ENCODE measurements at places on chromosomes 2 and 18.
A peak's percentile ranks its signal among the peaks of the same experiment; 100 is the strongest.

GRCh38 chr2:144430722-144431391 lies 89.1 kb downstream of the ZEB2 start:
- DNase-seq, result no peak

GRCh38 chr2:180670302-180671003 lies 310.0 kb upstream of the UBE2E3 start:
- no peak for DNase-seq

- DNase-seq, result no peak
Observed at GRCh38 chr2:9538000-9538507, 17.6 kb downstream of the ADAM17 start.

GRCh38 chr2:72572501-72572900 lies 253.3 kb downstream of the EXOC6B start:
- DNase-seq, result no peak

DNA sequence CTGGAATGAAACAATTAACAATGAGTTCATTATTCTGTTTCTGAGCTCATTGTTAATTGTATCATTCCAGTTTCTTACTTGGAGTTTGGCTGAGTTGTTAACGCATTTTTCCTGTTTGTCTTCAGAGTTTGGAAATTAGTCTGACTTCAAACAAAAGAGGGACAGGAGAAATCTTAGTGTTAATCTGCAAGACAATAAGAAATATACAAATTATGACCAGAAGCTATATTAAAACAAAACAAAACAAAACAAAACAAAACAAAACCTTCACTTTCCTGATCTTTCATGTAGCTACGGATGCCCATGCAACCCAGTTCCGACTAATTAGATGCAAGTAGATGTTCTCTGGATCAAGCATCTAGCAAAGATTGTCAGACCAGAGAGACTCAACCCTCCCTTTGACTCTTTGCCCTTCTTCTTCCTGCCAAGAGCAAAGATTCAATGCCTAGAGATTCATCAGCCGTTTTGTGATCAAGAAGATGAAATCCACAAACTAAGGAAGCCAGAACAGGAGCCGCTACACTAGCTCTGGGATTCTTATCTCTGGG lies 686.2 kb upstream of the FSHR start:
- DNase-seq, result no peak

GRCh38 chr18:41009926-41010325 lies 945.1 kb upstream of the PIK3C3 start:
- no peak for DNase-seq

DNA sequence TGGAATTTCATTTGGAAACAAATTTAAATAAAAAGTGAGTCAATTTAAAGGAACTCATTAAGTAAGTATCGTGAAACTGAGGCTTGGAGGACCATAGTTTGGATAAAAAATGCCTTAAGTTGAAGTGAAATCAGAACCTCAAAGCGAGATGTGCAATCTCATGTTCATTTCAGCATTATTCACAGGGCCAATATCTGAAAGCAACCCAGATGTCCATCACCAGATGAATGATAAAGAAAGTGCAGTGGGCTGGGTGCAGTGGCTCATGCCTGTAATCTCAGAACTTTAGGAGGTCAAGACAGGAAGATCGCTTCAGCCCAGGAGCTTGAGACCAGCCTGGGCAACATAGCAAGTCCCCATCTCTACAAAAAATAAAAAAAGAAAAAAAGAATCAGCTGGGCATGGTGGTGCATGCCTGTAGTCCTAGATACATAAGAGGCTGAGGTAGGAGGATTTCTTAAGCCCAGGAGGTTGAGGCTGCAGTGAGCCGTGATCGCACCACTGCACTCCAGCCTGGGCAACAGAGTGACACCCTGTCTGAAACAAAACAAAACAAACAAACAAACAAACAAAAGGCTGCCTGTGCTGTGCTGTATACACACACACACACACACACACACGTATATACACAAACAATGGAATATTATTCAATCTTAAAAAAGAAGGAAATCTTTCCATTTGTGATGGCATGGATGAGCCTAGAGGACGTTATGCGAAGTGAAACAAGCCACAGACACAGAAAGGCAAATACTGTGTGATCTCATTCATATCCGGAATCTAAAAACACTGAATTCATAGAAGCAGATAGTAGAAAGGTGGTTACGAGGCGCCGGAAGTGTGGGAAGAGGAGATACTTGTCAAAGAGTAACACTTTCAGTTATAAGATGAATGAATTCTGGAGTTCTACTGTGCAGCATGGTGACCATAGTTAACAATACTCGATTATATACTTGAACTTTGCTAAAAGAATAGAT lies 14.5 kb downstream of the SH3RF3 start:
- peak; percentile 45 for DNase-seq

DNA sequence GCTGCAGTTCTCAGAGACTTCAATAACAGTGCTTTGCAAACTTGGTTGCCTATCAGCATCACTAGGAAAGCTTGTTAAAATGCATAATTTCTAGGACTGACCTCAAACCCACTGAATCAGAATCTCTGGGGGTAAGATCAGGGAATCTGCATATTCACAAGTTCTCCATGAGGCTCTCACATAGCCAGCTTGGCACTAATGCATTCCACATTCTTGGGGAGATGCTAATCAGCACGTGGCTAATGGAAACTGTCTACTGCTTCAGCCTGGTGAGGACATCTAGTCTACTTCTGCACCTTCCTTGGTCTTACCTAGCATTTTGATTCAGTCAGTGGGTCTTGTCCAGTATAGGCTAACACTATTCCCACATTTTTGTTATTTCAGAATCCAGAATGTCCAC lies 56.3 kb downstream of the RBKS start:
- DNase-seq, result no peak

GRCh38 chr2:14941151-14941631 lies 308.7 kb downstream of the LRATD1 start:
- no peak for DNase-seq

- no peak for DNase-seq
Observed at GRCh38 chr2:10119601-10120157, 2.9 kb upstream of the RRM2 start.

GRCh38 chr18:55307505-55307904 lies 280.5 kb downstream of the TCF4 start:
- DNase-seq, result no peak

GRCh38 chr2:119232666-119232993 lies 9.0 kb downstream of the STEAP3 start:
- no peak for DNase-seq

DNA sequence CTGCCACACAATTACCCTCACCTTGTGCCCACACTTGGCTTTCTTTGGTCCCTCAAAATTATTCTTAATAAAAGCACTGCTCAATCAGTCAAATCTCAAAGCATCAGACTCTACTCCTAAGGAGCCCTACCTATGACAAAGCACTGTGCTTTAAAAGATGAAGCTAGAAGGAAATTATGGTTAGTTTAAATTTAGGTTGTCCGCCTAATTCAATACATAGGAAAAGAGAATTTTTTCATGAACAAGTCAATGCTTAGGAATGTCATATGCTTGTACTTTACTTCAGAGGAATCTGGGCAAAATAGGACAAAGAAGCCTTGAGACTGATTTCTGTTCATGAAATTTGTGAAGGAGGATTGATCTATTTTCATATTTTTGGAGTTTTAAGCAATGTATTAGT lies 726.4 kb upstream of the CDH2 start:
- DNase-seq, result no peak

DNA sequence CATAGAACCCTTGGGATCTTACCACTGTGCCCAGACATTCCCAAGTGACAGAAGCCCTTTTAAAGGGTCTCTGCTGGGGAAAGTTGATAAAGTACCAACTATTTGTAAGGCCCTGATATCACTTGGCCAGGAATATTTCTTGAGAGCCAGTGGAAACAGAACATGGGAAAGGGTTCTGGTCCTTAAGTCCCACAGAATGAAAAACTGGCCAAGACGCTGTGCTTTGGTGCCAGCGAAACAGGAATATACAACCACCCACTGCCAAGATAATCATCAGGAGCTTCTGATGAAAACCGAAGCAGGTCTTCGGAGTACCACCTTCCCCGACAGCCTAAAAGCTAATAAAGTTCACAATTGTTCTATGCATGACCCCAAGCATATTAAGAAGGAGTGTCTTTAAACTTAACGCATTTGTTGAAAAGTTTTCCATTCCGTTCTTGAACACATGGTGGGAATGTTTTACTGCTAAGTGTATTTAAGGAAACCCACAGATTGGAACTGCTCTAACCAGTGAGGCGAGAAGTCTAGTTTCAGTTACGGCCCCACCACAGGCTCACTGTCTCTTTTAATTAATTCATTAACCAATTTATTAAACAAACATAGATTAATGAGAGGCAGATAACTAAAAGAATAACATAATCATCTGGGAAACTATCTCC lies 152.6 kb downstream of the ANKRD44 start:
- no peak for DNase-seq

- no peak for DNase-seq
Observed at GRCh38 chr18:4842287-4842686, 354.8 kb downstream of the AKAIN1 start.

DNA sequence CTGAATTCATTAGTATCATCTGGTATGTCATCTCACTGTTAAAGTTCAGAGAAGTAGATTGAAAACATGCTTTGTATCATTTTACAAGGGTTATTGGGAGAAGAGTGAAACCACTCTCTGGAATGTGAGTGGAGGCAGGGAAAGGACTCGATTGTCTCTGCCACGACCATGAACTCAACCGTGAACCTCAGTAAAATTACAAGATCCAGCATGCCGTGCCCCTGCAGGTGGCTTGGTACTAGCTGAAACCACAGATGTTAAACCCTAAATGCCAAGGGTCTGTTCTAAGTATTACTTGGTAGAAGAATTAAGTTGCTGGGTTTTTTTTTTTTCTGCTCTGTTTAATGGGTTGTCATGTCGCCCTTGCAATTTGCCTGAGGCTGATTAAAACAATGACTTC lies 197.2 kb downstream of the MYO3B start:
- DNase-seq, result no peak

- no peak for DNase-seq
Observed at GRCh38 chr2:239388236-239389151, 12.3 kb downstream of the HDAC4 start.

GRCh38 chr18:2053490-2054089 lies 517.7 kb downstream of the METTL4 start:
- DNase-seq, result no peak

DNA sequence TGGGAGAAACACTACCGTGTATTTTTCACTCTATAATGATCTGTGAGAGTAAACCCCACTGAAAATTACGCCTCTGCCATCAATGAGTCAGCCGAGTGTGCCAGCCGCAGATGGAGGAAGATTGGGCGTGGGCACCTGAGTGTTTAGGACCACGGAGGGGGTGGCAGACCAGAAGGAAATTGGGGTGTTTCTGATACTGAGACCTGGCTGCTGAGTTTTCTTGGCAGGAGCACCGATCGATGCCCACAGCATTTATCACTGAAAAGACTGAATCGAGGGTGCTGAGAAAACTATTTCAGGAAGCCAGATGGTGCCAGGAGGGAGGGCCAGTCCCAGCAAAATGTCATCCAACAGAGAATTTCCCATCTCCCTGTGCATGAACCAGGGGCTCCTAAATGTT lies 91.9 kb upstream of the TPO start:
- no peak for DNase-seq

- no peak for DNase-seq
Observed at GRCh38 chr18:22557168-22557941, 139.6 kb upstream of the CTAGE1 start.

- no peak for DNase-seq
Observed at GRCh38 chr2:74000666-74001065, 16.0 kb downstream of the TET3 start.

- no peak for DNase-seq
Observed at GRCh38 chr2:216030216-216030615, 16.9 kb upstream of the MREG start.

DNA sequence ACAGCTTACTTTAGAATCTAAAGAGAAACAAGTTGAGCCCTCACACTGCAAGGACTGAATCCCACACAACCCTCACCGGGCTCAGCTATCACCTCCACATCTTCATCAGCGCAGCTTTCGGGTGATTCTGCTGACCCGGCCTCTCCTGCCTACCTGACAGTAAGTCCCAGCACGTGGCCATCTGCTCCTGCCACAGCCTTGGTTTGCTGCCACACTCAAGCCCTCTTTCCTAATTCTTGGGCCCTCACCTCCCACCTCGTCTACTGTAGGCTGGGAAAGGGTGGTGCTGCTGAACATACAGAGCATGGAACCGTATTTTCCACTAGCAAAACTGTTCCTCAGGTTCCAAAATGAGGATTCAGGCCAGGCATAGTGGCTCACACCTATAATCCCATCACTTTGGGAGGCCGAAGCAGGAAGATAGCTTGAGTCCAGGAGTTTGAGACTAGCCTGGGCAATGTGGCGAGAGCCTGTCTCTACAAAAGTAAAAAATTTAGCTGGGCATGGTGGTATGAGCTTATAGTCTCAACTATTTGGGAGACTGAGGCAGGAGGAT lies 55.3 kb upstream of the HAAO start:
- no peak for DNase-seq

DNA sequence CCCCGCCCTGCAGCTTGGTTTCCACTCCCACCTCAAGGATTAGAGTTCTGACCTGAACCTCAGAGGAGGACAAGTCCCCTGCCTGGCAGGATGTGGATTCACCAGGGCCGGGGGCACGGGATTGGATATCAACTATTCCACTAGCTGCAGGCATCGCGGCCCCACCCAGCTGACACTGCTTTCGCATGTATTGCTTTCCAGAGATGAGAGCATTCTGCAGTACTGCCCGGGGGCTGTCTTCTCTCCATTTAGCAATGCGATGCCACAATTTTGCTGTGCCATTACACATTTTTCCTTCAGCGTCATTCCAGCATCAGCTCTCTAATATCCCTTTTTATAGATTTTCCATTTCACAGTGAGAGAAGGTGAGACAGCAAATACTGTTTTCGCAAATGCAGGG lies 42.0 kb downstream of the CTIF start:
- no peak for DNase-seq

GRCh38 chr2:235116885-235117492 lies 165.2 kb downstream of the SH3BP4 start:
- DNase-seq, result peak; percentile 37

- no peak for DNase-seq
Observed at GRCh38 chr2:191983186-191983585, 136.3 kb upstream of the CAVIN2 start.

- DNase-seq, result peak; percentile 25
Observed at GRCh38 chr2:127196998-127197397, 23.1 kb downstream of the CYP27C1 start.

DNA sequence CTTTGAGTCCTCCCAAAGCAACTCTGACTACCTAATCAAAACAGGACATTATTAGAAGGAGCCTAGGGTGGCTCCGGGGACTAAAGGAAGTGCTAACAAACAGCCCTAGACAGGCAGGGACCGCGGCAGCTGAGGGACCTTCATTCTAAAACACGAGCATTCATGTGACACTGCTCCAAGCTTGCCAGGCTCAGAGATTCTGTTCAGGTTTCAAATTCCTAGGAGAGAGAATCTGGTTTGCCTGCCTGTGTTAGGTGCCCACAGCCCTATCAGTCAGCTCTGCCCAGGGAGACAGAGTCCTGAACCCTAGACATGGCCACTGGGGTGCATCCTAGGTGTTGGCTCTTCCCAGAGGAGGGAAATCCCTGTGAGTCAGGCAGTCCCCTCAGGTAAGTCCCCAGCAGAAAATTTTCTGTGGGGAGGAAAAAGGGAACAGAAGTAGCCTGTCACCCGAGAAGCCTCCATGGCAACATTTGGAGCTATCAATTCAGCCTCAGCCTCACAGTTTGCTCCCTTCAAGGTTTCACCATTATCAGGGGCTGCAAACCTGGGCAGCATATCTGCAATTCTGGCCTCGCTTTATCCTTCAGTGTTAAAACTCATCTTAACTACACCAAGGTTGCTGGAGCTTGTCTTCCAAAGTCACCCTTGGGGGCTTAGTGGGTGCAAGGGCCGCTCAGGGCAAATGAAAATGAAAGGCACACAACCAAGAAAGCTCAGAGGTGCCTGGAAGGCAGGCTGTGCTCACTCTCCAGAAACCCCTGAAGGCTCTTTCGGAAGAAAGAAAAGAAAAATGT lies 28.6 kb downstream of the PCBP1 start:
- DNase-seq, result no peak

Data from CD4-positive, alpha-beta T cell treated with Interleukin-4 for 4 hours (primary cell).